Pancreas (tissue), 10 donors: ENCODE measurements at places on chromosomes 12 and 14. TPM values are rescaled to one million over a fixed set of nuclear protein-coding genes. Genes with fewer than 3 reads are reported as not detected.

CORO1C gene
- total RNA-seq, result 37.3 TPM

BICDL1 gene
- 2.0 TPM for total RNA-seq

SPATS2 gene
- 8.7 TPM for total RNA-seq

- no peak for DNase-seq
Observed at GRCh38 chr14:21083565-21084325, 13.6 kb downstream of the ARHGEF40 start.

GRCh38 chr14:105494606-105494929 is 3.5 kb downstream of the TEDC1 start:
- DNase-seq, result peak; percentile 37

DNA sequence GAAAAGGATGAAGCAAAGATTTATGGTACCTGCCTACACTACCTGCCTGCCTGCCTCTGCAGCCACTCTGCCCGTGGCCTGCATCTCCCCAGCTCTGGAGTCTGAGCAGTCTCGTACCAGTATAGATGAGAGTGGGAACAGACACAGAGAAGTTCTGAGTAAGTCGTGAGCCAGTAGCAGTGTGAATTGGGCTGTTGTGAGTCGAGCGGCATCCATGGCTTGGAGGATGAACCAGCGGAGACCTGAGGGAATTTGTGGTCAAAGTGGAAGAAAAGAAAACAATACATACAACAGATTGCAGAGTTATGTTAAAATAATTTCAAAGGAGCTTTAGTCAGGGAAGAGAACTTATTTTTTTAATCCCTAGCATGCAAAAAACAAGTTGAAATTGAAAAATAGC is 25.3 kb downstream of the C2CD5 start:
- no peak for DNase-seq
